NB4 (cell line): ENCODE measurements at places on chromosomes 12 and 14.

GRCh38 chr14:74636424-74637177 lies 24.6 kb upstream of the LTBP2 start:
- no peak for DNase-seq

DNA sequence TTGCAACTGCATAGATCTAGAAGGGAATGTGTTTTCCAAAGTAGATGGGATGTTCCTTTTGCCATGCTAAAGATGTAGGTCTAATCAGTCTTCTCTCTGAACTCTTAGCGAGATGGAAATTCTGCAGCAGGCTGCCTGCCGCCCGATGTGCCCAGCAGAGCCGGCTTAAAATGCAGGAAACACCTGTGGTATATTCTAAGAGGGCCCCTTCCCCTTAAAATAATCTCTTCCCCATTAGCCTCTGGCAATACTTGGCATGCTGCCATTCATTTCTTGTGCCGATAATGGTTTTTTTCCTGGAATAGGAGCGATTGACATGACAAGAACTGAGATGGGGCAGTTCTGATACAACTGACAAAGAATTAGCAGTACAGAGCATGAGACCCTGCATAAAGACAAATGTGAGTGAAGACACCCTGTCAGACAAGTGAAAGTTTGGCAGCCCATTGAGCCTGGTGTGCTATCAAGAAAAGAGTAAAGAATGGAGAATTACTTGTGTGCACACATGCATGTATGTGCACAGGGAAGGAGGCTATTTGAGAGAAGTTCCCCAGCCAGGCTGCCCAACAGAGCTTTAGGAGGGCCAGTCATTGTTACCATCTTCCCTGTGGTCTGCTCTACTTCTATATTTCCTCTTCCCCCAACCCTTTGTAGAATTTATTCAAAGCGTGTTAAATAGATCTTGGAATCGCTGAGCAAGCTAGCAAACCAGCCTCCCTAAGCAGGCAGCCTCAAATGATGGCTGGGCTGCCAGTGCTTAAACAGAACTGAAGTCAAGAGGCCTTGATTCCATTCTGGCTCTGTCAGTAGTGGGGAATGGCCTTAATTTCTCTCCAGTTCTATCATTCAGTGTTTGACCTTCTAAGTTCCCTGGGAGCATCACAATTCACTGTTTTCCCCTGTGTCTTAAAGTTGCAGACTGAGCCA lies 29.6 kb upstream of the NTF3 start:
- DNase-seq, result no peak

DNA sequence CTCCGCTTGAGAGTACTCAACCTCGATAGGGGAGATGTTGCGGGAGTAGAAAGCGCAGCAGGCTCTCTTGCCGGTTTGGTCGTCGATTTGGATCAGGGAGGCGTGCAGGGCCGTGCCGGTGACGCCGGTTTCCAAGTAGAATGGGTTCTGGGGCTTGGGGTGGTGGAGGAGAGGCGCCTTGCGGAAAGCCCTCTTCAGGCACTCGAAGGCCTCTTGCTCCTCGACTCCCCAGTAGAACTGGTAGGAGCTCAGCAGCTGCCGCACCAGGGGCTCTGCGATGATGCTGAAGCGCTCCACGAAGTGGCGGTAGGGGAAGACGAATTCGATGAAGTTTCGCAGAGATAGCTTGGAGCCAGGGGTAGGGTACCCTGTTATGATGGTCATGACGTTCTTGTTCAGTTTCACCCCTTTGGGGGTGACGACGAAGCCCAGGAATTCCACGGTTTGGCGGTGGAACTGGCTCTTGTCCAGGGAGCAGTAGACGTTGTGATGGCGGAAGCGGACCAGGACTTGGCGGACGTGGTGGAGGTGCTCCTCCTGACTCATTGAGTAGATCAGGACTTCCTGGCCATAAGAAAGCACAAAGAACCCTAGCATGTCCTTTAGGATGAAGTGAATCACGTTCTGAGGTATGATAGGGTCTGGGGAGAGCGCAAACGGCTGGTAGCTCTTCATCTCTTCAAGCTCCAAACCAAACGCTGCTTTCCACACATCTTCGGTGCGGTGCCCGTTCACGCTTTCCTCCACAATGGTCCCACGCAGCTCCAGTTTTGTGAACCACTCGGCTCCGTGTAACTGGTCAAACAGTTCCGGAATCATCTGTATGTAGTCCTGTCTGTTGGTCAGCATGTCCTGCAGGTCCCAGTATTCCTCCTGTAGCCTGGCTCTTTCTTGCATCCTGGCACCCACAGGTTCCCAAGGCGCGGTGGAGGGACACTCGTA lies 21.2 kb downstream of the RTL1 start:
- DNase-seq, result no peak

DNA sequence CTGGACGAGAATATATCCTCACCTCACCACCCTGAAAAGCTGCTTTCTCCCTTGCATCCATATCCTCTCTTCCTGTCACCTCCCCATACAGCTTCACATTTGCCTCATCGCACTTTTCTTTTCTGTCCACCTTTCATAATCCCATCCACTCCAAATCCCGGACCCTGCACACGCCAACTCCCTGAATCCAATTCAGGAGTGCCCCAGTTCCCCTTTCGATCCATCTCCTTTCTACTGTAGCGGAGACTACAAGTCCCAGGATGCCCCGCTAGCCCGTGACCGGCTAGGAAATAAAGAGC lies 2.5 kb downstream of the TMEM253 start:
- no peak for DNase-seq

DNA sequence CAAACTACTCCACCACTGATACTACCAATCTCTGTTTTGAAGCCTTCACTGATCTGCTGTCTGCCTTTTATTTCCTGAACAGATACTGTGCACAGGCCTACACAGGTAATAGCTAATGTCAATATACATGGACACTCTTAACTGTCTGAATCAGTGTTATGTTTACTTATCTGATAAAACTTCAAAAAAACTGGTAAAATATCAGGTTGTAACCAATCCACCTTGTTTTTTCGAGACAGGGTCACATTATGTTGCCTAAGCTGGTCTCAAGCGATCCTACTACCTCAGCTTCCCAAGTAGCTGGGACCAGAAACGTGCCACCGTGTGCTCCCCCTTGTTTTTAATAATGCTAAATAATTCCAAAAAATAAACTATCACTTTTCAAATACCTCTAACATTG lies 43.5 kb downstream of the HECTD1 start:
- no peak for DNase-seq

DNA sequence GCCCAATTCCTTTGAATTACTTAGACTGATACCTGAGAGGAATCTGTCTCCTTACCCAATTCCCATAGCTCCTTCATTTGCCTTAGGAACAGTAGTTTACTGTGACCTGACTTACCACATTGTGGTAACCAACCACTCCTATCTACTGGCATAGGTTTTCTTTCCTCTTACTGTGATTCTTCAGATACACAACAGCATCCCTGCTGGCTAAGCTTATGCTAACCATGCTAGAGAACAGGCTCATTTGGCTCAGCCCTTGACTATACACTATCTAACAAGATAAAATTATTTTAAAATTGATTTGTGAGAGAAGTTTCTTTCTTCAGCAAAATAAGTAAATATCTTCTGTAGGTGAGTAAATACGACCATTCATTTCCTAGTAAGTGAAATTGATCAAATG lies 320.4 kb upstream of the DDHD1 start:
- no peak for DNase-seq

- no peak for DNase-seq
Observed at GRCh38 chr12:93315385-93315906, 62.3 kb upstream of the NUDT4 start.

DNA sequence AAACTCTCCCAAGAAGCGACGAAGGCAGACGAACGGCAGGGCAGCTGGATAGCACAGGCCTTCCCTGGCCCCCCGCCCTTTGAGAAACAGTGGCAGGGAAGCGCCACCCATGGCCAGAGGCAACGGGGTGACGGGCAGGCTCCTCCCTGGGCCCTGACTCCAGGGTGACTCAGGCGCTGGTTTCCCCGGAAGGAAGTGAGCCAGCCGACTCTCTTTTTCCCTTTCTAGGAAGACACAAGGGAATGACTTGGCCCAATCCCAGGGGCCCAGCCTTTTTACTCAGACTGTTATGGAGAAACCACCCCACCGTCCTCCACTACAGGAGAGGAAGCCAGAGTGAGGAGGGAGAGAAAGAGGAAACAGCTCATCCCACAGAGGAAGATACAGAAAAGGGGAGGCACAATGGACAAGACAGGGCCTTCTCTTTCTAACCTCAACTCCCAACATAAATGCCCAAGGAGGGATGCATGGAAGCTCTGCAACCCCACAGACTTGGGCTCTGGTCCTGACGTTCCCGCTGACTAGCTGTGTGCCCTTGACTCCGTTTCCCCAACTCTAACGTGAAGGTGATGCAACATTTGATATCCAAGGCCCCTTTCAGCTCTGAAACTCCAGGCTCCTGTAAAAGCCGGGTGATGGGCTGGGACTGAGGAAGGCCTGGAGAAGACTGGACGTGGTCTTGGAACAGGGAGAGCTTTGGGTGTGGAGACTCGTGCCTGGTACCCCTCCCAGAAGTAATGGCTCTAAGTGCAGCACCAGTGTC lies 27.9 kb downstream of the ACTN1 start:
- DNase-seq, result peak; percentile 84

DNA sequence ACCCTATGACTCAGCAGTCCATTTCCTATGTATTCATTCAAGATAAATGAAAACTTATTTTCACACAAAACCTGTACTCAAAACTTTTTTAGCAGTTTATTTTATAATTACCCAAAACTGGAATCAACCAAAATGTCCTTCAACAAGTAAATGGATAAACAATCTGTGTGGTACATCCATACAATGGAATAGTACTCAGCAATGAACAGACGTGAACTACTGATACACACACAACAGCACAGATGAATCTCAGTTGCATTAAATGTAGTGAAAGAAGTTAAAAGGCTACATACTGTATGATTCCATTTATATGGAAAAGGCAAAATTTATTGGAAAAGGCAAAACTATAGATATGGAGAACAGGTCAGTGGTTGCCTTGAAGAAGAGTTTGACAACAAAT lies 90.1 kb downstream of the KIAA0586 start:
- DNase-seq, result no peak

DNA sequence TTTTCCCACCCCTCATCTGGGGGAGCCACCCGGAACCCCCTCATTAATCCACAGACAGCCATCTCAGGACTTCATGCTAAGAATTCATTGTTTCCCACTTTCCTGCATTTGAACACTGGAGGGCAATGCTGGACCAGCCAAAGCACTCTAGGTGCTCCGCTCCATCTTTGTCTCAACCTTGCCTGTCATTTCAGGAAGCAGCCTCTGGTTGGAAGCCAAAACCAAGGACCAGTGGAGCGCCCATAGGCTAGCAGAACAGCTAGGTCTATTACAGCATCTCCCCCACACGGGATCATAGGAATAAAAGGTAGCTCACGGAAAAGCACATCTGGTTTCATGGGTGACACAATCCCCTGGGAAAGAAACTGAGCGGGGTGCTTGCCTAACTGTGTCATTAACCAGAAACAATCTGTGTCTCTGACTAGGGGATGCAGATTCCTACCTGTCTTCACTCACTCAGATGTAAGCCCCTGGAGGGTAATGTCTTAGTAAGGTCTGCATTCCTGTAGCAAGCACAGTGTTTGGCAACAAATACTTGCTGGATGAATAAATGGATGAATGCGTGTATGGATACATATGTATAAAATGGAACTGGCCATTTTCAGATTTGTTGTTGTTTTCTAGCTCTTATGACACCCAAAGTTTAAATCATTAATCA lies 197.0 kb downstream of the DAD1 start:
- DNase-seq, result peak; percentile 88
